ENCODE measurements at places on chromosomes 12 and 14.

DNA sequence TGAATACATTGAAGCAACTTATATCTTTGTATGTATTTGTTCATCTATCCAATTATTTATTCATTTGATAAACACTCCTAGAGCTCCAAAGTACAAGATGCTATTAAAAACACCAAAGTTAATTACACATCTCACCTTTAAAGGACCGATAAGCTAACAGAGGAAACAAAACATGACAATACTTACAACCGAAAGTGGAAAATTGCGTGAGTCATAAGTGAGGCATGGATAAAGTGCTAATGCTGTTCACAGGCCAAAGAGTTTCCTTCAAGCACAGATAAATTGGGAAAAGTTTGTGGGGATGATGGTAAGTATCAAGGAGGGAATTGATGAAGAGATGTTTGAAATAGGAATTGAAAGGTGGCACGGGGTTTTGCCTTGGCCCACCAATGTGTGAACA is 172.8 kb upstream of the KITLG start:
- DNase-seq = no peak

DNA sequence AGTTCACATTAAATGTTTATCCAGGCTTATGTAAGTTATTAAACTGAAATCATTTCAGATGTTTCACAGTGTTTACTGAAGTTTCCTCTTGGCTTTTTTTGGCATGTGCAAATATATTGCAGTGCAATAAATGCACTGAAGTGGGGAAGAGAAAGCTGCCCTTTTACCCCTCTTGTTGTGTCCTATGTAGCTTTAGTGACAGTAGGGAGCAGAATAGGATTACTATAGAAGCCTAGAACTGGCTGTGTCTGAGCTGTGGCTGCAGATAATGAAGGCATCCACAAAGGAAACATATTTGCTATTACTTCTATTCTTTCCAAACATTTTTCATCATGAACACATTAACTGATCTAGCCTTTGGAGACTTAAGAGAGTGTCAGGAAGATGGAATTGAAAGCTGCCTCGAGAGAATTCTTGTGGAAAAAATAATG is 24.1 kb upstream of the CNTN1 start:
- no peak for DNase-seq

GRCh38 chr12:66555113-66555512 is 123.8 kb downstream of the GRIP1 start:
- no peak for DNase-seq

DNA sequence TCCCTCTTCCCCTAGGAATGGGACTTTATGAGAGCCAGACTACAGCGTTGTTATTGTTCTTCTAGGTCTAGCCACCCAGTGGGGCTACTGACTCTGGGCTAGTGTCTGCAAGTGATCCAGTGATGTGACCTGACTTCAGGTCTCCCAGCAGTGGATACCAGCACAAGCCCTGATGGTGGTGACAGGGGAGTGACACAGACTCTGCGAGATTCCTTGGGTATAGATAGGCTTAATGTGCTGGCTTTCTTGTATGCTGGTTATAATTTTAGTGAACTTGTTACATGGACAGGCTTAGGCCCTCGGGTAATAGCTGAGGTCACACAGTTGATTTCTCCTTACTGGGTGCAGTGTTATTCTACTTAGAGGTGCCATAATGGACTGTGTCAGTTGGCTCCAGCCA is 106.9 kb downstream of the TBC1D30 start:
- DNase-seq = no peak

- no peak for DNase-seq
Observed at GRCh38 chr14:76525106-76525821, 149.3 kb downstream of the ESRRB start.

DNA sequence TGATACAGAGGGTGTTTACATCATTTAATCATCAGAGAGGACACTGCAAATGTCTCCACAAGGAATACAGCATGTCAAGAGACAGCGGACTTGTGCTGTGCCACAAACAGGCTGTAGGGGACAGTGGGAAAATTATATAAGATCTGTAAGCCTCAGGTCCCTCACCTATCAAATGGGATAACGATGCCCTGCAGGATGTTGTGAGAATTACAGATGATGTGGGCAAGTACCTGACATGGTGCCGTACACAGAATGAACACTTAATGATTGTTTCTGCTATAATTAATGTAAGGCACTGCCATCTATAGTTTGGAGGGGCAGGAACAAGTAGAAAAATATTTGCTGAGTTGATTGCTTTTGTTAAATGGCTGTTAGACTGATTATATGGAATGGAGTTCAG is 81.9 kb upstream of the GTF2A1 start:
- no peak for DNase-seq

- DNase-seq = no peak
Observed at GRCh38 chr12:52323416-52324152, 2.4 kb upstream of the KRT83 start.

GRCh38 chr12:56146492-56147460 is 5.6 kb upstream of the MYL6B start:
- no peak for DNase-seq

GRCh38 chr12:2378835-2379330 is 326.1 kb downstream of the CACNA1C start:
- no peak for DNase-seq

DNA sequence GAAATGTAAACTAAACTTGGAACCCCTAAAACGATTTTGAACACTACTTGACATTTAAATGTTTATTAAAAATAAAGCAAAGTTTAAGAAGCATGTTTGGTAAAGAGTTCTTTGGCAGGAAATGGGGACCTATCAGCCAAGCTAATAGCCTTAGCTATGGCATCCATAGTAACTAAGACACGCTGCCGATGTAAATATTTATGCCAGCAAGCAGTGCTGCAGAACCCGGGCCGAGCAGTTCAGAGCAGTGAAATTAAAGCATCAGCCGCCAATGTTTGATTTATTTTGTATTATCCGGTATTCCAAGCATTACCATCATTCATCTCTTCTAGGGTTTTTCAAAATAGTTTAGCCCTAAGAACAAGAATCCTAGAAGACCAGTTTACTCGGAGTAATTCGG is 61.6 kb downstream of the PPP2R5C start:
- DNase-seq = no peak

GRCh38 chr12:3928538-3929184 is 55.5 kb upstream of the PARP11 start:
- no peak for DNase-seq

GRCh38 chr12:79537675-79538074 is 153.1 kb downstream of the PAWR start:
- no peak for DNase-seq

GRCh38 chr14:31897581-31898186 is 179.4 kb upstream of the ARHGAP5 start:
- DNase-seq = no peak

GRCh38 chr14:68756000-68756481 is 36.8 kb downstream of the ZFP36L1 start:
- no peak for DNase-seq

DNA sequence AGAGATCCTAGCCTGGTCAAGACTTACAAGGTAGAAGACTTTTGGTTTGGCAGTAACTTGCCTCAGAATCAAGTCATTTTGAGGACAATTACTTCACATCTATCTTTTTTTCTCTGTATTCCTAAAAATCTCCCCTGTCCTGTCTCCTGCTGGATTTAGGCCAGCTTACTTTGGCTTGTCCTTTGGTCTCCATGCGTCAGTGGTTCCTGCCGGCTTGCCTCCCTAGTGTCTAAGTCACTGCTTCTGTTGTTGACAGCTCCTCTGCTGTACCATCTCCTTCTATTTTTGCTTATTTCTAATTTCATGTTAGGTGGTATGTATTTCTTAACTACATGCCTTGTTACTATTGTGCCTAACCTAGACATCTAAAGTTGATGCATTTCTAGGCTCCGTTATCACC is 39.7 kb upstream of the FBLN5 start:
- DNase-seq = no peak

DNA sequence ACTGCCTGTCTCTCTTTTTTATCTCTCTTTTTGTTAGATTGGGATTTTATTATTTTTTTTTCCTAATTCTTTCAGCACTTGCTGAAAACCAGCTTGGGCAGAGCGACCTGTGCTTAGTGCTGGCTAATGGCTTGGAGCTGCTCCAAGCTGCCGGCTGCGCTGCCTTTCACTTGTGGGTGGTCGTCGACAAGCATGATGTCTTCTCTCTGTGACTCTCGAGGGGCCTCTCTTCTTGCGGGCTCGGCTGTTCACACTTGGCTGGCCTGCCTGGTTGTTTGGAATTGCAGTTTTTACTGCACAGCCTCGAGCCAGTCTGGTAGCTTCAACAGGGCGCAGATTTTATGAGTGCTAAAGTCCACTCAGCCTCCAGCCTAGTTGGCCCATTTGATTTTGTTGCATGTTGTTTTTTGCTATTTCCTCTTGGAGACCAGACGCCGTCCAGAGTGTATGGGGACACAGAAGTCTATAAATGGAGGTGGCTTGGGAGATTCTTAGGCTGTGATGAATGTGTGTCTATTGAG is 18.6 kb downstream of the TPCN1 start:
- no peak for DNase-seq

DNA sequence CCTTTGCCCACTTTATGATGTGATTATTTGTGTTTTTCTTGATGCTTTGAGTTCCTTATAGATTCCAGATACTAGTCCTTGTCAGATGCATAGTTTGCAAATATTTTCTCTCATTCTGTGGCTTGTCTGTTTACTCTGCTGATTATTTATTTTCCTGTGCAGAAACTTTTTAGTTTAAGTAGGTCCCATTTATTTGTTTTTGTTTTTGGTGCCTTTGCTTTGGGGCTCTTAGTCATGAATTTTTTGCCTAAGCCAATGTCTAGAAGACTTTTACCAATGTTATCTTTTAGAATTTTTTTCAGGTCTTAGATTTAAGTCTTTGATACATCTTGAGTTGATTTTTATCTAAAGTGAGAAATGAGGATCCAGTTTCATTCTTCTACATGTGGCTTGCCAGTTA is 667.3 kb downstream of the SLC16A7 start:
- DNase-seq = no peak

DNA sequence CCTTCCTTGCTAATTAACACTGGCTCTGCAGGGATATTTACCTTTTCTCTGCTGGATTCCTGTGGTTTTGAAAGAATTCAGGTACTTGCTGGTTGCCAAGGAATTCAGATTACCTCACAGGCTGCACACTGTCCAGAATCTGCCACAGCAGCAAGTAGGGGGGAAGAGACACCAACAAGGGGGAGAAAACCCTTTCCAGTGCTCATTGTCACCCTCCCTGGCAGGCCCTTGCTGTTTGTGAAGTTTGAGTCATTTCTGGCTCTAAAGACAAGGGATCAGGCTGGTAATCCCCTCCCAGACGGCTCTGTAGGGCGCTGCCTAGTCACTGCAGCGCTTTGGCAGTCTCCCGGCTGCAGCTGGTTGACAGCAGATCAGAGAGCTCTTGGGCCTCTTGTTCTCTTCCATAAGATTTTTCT is 50.8 kb downstream of the TTLL5 start:
- DNase-seq = no peak

DNA sequence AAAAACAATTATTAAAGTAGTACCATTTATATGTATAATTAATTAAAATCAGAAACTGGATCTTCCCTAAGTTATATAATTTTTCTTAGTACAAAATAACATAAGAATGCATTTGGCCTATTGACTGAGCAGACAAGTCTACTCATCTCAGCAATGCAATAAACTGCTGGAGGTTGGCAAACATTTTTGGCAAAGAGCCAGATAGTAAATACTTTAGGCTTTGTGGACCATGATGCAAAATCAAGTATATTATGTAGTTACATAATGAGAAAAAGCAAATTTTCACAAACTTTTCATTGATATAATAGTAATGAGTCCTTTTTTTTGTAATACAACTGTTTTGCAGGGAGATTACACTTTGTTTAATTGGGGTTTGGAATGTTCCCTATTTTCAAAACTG is 30.9 kb downstream of the ERGIC2 start:
- no peak for DNase-seq

DNA sequence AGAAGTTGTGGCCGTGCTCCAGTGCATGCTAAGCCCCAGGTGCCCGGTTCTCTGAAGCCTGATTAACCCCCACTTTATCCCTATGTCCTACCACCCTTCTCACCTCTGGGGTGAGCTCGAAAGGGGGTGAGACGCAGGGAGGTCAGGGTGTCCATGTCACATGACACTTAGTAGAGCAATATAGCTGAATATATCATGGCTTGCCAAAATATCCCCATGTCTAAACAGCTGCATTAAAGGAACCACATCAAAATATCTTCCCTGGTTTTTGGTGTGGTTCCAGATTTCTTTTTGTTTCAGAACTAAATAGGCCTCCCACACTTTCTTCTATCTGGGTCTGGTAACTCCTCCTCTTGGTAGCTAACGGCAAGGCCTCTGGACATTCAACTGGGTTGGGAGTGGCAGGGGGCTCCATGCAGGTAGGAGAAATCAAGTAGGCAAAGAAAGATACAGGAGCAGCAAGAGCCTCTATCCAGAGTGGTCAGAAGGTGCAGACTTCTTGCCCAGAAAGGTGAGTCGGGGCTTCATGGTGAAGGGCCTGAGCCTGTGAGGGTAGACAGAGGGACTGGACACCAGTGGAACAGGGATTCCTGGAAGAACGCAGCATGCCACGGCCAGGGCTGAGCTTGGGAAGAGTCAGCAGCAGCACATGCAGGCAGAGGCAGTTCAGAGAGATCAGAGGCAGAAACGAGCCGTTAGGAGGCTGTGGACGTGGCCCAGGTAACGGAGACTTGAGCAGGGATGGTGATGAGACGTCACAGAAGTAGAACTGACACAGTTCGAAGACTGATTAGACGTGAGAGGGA is 202.8 kb upstream of the DIO3 start:
- no peak for DNase-seq

GRCh38 chr12:98752726-98753125 is 107.6 kb downstream of the APAF1 start:
- DNase-seq = no peak

- peak; percentile 28 for DNase-seq
Observed at GRCh38 chr14:53929871-53930715, 26.5 kb downstream of the BMP4 start.

DNA sequence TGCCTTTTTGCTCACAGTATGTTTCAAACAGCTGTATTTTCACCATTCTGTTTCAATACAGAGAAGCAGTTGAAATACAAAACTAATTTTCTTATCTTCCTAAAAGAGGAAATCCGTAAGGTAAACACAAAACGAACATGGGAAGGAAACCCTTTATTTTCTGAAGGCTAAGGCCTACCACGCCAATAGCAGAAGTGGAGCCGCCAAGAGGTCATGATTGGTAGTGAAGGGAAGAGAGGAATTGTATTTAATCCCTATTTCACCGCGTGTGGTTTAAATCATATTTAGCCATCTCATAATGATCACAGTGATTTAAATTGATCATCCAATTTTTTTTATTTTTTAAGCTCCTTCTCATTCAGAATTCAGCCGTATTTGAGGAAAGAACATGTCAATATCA is 398.2 kb downstream of the PRKD1 start:
- DNase-seq = no peak

GRCh38 chr12:125006365-125006764 is 12.9 kb downstream of the BRI3BP start:
- DNase-seq = no peak

DNA sequence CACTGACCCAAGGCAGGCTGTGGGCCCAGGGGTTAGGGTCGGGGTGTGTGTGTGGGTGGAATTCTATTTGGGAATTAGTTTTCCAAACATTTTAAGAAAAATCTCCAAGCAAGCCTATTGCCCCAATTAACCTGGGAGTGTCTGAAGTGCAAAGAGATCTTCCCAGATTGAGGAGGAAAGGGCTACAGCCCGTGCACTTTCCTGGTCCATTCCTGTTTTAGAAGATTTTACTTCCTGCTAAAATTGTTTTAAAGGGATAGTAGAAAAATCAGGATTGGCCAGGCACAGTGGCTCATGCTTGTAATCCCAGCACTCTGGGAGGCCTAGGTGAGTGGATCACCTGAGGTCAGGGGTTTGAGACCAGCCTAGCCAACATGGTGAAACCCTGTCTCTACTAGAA is 5.3 kb downstream of the DCTN2 start:
- no peak for DNase-seq

GRCh38 chr14:93105362-93105761 is 10.4 kb downstream of the ITPK1 start:
- DNase-seq = no peak

Data from activated T-cell treated with anti-CD3 and anti-CD28 coated beads, Interleukin-2, amount 50 U/mL, for 48 hours (primary cell).